ENCODE measurements at places on chromosomes 1 and 21.

DNA sequence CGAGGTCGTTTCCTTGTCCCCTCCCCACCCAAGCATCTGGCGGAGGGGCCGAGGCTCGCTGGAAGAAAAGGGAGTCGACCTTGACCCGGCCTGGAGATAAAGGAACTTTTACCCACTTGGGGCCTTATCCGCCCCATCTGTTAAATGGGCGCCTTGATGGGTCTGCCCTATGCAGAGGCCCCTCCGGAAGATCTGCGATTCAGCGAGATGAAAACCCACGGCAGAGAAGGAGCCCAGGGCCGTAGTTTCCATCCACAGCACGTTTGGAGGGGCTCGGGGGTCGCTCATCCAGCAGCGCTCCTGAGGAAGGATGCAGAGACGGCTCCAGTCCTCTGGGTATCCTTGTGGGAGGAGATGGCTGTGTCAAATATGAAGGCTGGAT, 518 bp downstream of the NCMAP start:
- no peak for DNase-seq

DNA sequence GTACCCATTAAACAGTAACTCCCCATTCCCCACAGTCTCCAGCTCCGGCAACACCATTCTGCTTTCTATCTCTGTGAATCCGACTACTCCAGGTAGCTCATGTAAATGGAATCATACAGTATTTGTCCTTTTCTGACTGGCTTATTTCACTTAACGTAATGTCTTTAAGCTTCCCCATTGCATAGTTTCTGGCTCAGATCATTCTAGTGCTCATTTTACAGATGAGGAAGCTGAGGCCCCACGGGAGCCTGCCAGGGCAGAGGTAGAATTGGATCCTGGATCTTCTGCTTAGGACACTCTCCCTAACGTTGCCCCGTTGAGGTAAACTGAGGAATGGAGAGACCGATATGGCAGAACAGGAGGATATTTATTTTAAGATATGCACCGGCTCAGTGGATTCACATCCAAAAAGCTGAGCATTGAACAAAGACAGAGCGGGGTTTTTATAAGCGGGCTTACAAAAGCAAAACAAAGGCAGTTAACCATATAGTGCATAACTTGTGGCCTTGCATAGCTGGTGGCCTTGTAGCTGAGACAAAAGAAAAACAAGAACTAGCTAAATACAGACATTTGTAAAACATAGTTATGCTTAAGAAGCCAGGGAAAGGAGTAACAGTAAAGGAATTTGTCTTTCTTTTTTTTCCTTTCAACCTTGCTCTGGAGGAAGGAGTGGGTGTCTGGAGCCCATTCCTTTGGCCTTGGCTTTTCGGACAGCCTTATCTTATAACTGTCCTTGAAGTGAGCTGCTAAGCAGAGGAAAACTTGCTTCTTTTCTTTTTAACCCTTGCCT, 15.3 kb upstream of the KLHDC8A start:
- peak; percentile 20 for DNase-seq

DNA sequence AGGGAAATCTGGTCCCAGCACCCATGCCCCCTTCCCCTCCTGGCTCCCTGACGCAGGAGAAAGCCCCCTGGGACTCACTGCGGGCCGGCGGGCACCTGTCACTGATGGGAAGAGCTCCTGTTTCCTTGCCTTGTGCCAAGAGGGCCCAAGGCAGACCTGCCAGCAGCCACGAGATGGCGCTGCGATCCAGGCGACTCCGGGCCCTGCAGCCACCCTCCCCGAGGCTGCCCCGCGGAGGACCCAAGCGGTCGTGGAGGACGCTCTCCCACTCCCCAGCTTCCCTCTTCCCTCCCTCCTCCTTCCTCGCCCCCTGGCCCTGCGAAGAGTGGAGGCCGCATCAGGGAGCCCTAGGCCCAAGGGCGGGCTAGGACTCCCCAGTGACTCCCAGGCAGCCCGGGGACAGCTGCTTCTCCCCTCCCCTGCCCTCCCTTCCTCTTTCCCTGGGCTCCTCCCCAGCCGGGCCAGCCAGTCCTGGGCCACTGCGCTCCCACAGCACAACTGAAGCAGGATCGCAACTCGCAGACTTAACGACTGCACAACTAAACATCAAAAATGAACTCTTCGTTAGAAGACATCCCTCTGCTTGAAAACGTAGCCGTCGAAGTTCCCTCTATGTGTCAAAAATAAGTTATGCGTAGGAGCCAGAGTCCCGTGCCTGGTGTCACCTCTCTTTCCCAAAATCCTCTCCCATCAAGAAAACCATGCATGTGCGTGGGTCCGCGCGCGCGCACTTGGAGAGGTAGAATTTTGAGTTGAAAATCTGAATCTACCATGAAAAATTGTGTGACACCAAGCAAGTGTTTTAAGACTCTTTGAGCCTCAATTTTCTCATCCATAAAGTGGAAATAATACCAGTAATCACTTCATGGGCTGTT, 34.2 kb downstream of the BATF3 start:
- DNase-seq: peak; percentile 93

- DNase-seq: no peak
These were observed 154.2 kb upstream of the DEPDC1 start for GRCh38 chr1:68651115-68651514.

DNA sequence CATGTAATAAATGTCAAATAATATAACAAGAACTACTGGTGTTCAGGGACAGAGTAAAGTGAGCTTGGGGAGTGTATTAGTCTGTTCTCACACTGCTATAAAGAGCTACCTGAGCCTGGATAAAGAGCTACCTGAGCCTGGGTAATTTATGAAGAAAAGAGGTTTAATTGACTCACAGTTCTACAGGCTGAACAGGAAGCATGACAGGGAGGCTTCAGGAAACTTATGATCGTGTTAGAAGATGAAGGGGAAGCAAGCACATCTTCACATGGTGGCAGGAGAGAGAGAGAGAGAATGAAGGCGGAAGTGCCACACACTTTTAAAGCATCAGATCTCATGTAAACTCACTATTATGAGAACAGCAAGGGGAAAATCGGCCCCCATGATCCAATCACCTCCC, 205.9 kb downstream of the CTH start:
- no peak for DNase-seq

GRCh38 chr1:212218911-212219310, 66.3 kb upstream of the PPP2R5A start:
- no peak for DNase-seq

DNA sequence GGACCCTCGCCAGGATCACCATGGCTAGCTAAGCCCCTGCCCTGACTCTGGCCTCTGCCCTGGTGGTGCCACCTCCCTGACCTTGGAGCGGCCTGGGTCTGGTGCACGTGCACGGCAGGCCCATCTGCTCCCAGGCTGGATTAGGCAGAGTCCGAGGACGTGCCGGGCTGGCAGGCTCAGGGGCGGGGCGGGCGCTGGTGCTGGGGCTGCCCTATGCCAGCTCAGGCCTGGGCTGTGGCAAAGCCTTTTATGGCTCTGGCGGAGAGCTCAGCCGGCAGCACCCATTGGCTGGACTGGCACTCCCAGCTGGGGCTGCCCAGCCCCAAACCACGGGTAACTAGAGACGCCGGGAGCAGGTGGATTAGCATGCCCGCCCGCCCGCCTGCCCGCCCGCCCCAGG, 17.1 kb upstream of the EDN2 start:
- no peak for DNase-seq

- no peak for DNase-seq
These were observed 134.7 kb downstream of the PSMG1 start for GRCh38 chr21:39048574-39048973.

- DNase-seq: no peak
These were observed 11.3 kb downstream of the OLFML3 start for GRCh38 chr1:113990530-113990929.

DNA sequence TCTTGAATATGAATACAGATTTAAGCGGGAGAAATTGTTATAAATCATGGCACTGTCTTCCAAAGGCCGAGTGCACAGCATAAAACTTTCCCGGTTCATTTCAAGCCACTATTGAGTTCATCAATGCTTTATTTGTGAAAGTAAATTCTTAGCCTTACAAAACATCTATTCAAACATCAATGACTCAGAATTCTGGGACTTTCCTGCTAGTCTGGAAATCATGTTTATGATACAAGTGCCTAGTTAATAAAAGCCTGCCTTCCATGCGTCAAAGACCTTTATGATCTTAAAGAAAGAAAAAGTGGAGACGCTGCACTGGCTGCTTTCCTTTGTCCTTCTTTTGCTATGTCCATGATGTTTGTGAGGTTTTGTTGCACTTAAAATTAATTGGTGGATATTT, 137.7 kb downstream of the SETD4 start:
- DNase-seq: no peak

- DNase-seq: no peak
These were observed 6.0 kb downstream of the IFNAR1 start for GRCh38 chr21:33330726-33331125.

DNA sequence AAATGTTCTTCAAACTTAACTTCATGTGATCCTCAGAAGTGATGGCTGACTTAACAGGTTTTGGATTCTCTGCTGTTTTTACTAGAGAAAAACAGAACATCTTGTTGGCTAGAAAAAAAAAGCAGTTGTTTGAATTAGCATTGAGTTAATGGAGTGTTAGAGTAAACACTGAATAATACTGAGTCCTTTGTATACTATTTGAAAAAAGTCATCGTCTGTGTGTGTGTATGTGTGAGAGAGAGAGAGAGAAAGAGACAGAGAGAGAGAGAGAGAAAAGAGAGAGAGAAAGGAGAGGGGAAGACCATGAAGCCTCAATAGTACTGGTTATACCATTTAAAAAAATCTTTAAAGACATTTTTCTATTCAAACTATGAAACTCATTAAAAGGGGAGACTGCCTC, 10.4 kb downstream of the ZNF697 start:
- no peak for DNase-seq

GRCh38 chr1:235136111-235136510, 7.5 kb upstream of the TOMM20 start:
- no peak for DNase-seq

GRCh38 chr21:14916676-14917141, 148.1 kb downstream of the NRIP1 start:
- DNase-seq: no peak

DNA sequence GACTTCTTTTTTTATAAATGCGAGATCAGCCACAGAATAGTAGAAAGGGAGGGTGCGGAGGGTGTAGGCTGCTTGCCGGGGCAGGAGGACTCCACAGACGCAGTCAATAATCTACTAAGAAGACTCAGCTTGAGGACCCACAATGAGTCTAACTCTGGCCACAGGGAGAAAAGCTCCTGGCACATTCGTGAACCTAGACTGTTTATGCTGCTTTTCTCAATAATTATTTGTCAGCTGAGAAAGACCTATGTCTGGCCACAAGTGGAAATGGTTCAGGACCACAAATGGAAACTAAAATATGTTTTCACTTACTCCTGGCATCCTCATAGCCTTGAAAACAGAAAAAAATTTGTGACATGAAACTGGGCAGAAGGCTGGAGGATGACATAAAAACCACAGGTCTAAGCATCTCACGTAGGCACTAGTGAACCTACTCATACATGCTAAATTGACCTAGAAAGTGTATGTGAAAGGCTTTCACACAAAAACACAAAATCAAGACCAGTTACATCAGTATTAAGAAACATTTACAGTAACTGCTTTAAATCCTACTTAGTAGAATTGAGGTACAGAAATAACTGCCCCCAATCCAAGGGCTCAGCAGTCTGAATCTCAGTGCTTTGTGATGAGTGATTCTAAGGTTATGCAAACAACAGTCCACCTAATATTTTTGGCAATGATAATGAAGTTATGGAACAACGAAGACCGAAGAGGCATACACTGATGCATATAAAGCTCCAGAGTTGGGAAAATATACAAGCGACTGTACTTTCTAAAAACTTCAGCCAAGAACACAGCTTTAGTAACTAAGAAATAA, 159.5 kb downstream of the SLC45A1 start:
- DNase-seq: no peak

GRCh38 chr1:40651138-40651857, 14.2 kb downstream of the RIMS3 start:
- no peak for DNase-seq

DNA sequence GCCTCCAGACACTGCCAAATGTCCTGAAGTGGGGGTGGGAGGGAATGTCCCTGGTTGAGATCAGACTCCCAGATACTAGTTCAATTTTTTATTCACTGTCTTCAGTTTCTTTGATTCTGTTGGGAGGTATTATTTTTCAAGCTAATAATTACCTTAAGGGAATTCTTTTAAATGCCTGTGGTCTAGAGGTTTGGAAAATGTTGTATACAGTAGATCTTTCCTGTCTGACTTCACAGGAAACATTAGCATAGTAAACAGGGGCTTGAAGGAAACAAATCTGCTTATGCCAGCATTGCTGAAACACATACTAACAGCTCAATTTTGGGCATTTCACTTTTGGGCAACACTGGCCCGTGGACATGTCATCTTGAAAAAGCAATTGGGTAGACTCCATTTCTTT, 84.3 kb upstream of the HP1BP3 start:
- no peak for DNase-seq

DNA sequence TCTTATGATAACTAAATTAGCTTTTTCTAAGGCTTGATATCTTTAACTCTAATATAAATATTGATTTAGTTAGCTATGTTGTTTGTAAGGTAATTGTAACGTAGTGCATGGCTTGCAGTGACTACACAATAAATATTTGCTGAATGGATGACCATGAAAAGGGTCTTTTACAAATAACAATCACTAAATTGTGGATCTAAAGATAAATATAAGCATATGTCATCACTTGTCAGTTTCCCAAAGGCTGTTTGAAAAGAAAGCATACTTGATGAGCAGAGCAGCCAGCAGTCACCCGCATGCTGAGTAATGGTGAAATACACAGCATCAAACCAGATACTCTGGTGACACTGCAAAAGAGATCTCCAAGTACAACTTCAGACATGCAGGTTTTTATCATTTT, 92.5 kb upstream of the FMN2 start:
- no peak for DNase-seq

DNA sequence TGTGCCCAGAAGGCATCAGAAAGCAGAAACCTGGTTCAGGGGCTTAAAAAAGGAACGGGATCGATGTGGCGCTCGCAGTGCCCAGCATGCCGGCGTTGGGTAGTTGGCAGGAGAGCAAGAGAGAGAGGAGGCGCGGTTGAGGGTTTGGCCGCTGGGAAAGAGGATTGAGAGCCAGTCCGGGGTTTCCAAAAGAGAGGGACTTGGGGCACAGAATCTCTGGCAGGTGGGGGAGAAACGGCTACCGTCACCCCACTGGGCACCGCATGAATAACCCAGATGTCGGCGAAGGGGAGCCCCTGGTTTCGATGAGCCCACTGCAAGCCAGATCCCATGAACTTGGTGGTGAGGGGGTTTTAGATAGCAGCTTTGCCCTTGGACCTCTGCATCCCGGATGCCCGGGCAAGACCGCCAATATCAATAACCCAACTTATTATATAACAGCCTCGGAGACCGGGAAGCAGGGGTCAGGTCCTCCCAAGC, 60.4 kb upstream of the ACOT11 start:
- DNase-seq: no peak

- no peak for DNase-seq
These were observed 601 bp downstream of the UBE2G2 start for GRCh38 chr21:44800971-44801467.

GRCh38 chr1:18217398-18218043, 109.9 kb downstream of the IGSF21 start:
- DNase-seq: no peak

- peak; percentile 95 for DNase-seq
These were observed 360 bp upstream of the PRDX6 start for GRCh38 chr1:173476665-173477285.

- DNase-seq: no peak
These were observed 79.6 kb upstream of the GCLM start for GRCh38 chr1:93988634-93989350.

GRCh38 chr1:156540955-156541354, 31.4 kb downstream of the IQGAP3 start:
- no peak for DNase-seq

All from mesenteric fat pad (tissue), 1 donor.